ENCODE measurements at places on chromosomes 2 and 18.

DNA sequence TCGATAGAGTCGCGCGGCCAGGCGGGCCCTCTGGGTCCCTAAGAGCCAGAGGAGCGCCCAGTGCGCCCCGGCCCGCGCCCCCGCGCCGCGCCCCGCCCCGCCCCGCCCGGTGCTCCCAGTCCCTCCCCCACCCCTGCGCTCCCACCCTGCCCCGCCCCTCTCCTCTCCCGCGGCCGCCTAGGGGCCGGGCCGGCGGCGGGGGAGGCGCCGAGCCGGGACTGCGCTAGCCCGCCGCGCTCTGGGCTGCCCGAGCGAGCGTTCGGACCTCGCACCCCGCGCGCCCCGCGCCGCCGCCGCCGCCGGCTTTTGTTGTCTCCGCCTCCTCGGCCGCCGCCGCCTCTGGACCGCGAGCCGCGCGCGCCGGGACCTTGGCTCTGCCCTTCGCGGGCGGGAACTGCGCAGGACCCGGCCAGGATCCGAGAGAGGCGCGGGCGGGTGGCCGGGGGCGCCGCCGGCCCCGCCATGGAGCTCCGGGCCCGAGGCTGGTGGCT is at the start of gene GPC1:
GPC1 (plus strand) TSS at position 207 of the 491 bp plus-strand sequence; CDS start at position 463, 256 bp downstream.
- DNase-seq, result peak; percentile 78
- H3K27me3 ChIP-seq, result peaks cover 19% of the 10 kb centered on the region
- H3K27ac ChIP-seq, result no peak within 1 kb of the TSS
- no peaks in the 10 kb centered on the region for H3K36me3 ChIP-seq
- H3K4me1 ChIP-seq, result peaks cover 8% of the 10 kb centered on the region
- peak within 1 kb of the TSS; percentile 94 for H3K4me3 ChIP-seq

GRCh38 chr18:28706397-28706796 is 529.5 kb upstream of the CDH2 start:
- H3K4me3 ChIP-seq, result no peak overlapping the region
- H3K27ac ChIP-seq, result no peak overlapping the region

DNA sequence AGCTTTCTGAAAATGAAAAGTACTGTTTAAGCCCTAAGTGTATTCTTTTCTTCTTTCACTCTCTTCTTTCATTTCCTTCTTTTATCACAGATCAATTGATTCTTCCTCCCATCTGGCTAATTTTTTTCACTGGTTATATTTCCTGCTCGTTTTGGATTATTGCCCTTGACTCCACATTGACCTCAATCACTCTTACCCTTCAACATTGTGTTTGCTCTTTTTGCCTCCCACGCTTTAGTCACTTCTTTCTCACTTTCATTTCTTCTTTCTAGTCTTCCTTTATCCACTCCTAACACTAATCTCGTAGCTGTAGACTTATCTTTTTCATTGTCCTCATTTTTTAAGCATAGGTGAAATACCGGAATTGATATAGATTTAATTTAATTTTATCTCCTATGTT is 320.3 kb upstream of the VRK2 start:
- H3K4me1 ChIP-seq, result no peaks in the 10 kb centered on the region
- no peak overlapping the region for H3K4me3 ChIP-seq
- no peaks in the 10 kb centered on the region for H3K27me3 ChIP-seq
- no peaks in the 10 kb centered on the region for H3K36me3 ChIP-seq
- H3K27ac ChIP-seq, result no peak overlapping the region
- DNase-seq, result no peak

GRCh38 chr2:238131761-238132462 is 6.6 kb upstream of the KLHL30 start:
- no peaks in the 10 kb centered on the region for H3K27me3 ChIP-seq
- DNase-seq, result no peak
- no peaks in the 10 kb centered on the region for H3K36me3 ChIP-seq
- no peak overlapping the region for H3K4me3 ChIP-seq
- H3K27ac ChIP-seq, result no peak overlapping the region

DNA sequence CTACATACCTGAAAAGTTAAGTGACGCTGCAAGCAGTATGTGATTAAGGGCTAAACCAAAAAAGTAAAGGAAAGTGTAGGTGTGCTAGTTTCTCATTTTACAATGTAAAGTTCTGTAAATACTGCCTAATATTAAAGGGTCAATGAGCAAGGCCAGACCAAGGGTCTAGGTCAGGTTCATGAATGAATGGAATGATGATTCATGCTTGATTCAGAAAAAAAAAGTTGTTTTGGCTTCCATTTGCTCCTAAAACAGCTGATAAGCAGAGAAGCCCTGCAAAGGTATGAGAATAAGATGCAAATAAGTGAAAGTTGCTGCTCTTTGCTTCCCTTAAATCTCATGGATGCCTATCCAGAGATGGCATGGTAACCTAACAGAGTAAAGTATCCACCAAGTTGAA is 61.3 kb downstream of the PTRHD1 start:
- H3K4me3 ChIP-seq, result no peak overlapping the region
- no peak overlapping the region for H3K27ac ChIP-seq
- H3K36me3 ChIP-seq, result no peaks in the 10 kb centered on the region
- no peak for DNase-seq

- no peak overlapping the region for H3K4me3 ChIP-seq
- H3K36me3 ChIP-seq, result no peaks in the 10 kb centered on the region
- no peaks in the 10 kb centered on the region for H3K4me1 ChIP-seq
- no peak for DNase-seq
- no peaks in the 10 kb centered on the region for H3K27me3 ChIP-seq
Observed at GRCh38 chr2:238949710-238950345, 101.9 kb downstream of the TWIST2 start.

DNA sequence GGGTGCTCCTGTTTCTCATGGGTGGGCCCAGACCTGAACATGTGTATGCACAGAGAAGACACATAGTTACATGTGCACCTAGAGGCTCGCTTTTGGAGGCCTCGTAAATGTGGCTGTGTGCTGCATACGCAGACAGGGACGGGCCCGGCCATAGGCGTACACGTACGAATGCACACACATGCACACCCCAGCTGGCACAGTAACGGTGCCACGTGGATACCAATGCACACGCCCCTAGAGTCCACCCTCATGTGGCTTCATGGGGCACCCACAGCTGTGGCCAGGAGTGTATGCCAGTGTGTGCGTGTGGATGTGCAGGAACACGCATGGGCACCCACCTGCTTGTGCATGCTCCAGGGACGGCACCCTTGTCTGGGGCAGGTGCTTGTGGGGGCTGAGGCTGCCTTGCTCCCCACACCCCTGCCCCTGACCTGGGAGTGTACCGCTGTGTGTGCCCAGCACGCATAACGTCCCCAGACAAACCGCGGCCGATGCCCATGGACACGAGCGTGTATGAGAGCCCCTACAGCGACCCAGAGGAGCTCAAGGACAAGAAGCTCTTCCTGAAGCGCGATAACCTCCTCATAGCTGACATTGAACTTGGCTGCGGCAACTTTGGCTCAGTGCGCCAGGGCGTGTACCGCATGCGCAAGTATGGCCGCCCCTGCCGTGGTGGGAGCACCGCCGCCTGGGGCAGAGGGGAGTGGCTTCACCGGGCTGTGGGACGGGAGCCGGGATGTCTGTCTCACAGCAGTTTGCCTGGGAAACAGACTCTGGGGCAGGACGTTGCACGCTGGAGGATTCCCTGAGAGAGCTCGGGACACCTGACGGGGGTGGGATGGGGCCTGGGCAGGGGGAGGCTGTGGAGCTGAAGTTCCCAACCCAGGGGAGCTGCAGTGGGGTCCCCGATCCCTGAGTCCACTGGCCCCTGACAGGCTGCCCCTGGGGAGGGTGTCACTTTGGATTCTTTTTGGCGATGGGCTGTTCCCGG is 21.0 kb downstream of the ZAP70 start:
- H3K27me3 ChIP-seq, result no peaks in the 10 kb centered on the region
- H3K36me3 ChIP-seq, result no peaks in the 10 kb centered on the region
- H3K27ac ChIP-seq, result no peak overlapping the region
- no peak overlapping the region for H3K4me3 ChIP-seq
- no peaks in the 10 kb centered on the region for H3K4me1 ChIP-seq

- H3K36me3 ChIP-seq, result no peaks in the 10 kb centered on the region
- peak overlapping the region; percentile 71 for H3K4me3 ChIP-seq
- H3K4me1 ChIP-seq, result peaks cover 8% of the 10 kb centered on the region
- H3K27me3 ChIP-seq, result peaks cover 36% of the 10 kb centered on the region
Observed at GRCh38 chr18:34158881-34159690, 65.6 kb downstream of the NOL4 start.

- H3K27ac ChIP-seq, result no peak overlapping the region
- no peaks in the 10 kb centered on the region for H3K36me3 ChIP-seq
- no peak for DNase-seq
- no peak overlapping the region for H3K4me3 ChIP-seq
- H3K27me3 ChIP-seq, result no peaks in the 10 kb centered on the region
- no peaks in the 10 kb centered on the region for H3K4me1 ChIP-seq
Observed at GRCh38 chr2:75592888-75593287, 32.1 kb upstream of the EVA1A start.

GRCh38 chr2:192657362-192657761 is 462.6 kb upstream of the TMEFF2 start:
- H3K4me3 ChIP-seq, result no peak overlapping the region
- peaks cover 6% of the 10 kb centered on the region for H3K4me1 ChIP-seq
- DNase-seq, result no peak
- H3K36me3 ChIP-seq, result no peaks in the 10 kb centered on the region

GRCh38 chr2:184215745-184216144 is 382.6 kb upstream of the ZNF804A start:
- H3K36me3 ChIP-seq, result no peaks in the 10 kb centered on the region
- H3K4me1 ChIP-seq, result no peaks in the 10 kb centered on the region
- no peak overlapping the region for H3K4me3 ChIP-seq
- no peaks in the 10 kb centered on the region for H3K27me3 ChIP-seq
- no peak overlapping the region for H3K27ac ChIP-seq

GRCh38 chr2:43224571-43225092 is 1.8 kb downstream of the ZFP36L2 start:
- DNase-seq, result peak; percentile 51
- H3K4me1 ChIP-seq, result peaks cover 50% of the 10 kb centered on the region
- H3K36me3 ChIP-seq, result peaks cover 15% of the 10 kb centered on the region
- H3K27ac ChIP-seq, result no peak overlapping the region
- H3K27me3 ChIP-seq, result no peaks in the 10 kb centered on the region

- peaks cover 5% of the 10 kb centered on the region for H3K4me1 ChIP-seq
- no peak overlapping the region for H3K27ac ChIP-seq
- H3K27me3 ChIP-seq, result peaks cover 27% of the 10 kb centered on the region
- H3K36me3 ChIP-seq, result no peaks in the 10 kb centered on the region
Observed at GRCh38 chr18:23684515-23685197, 4.6 kb upstream of the LAMA3 start.

DNA sequence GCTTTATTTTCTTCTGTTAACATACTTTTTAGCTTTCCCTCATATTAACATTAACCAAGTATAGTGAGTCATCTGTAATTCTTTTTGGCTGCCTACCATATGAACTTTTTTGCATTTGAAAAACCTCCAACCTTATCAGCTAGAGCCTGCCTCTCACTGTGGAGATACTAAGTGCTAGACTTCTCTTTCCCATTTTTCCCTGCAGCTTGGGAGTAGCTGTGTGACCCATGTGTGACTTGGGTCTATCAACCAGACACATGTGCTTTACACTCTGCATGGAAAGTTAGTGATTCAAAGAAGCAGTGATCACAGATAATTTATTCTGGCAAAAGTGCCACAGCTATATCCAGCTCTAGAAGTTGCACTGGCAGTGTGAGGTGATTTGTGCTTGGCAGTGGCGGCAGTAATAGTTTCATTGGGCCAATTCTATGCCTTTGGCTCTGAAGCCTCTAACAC is 36.3 kb downstream of the PREPL start:
- no peaks in the 10 kb centered on the region for H3K4me1 ChIP-seq
- no peak overlapping the region for H3K27ac ChIP-seq
- no peak overlapping the region for H3K4me3 ChIP-seq

DNA sequence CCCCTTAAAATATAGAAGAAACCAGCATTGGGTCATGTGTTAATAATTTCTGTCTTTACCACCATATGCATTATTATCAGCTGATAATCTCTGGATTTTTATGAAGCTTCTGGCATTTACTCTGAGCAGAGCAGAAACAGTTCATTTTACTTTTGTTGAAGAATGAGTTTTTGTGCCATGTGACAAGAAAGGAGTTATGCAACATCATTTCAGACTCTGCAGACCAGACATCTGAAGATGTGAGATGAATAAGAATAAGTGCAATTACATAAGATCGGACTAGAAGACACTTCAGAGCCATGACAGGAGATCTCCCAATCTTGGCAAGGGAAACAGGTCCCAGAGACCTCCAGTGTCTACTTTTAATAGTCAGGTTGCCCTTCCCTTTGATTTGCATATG is 869.4 kb upstream of the VRK2 start:
- H3K4me1 ChIP-seq, result peaks cover under 1% of the 10 kb centered on the region
- no peak overlapping the region for H3K4me3 ChIP-seq
- H3K27me3 ChIP-seq, result no peaks in the 10 kb centered on the region
- DNase-seq, result no peak
- H3K27ac ChIP-seq, result no peak overlapping the region

DNA sequence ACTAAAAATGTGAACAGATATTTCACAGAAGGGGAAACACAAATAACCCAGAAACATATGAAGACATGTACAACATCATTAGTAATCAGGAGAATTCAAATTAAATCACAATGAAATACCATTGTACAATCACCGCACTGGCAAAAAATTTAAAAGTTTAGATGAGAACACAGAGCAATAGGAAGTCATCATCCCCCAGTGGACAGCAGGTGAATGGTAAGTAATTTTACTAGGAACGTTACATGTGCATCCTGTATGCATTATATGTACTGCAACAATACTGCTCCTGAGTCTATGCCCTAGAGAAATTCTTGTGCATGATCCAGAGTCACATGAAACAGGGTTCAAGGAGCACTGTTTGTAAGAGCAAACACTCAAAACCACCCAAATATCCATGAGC is 713.8 kb downstream of the NRXN1 start:
- H3K36me3 ChIP-seq, result no peaks in the 10 kb centered on the region
- H3K4me1 ChIP-seq, result peaks cover 15% of the 10 kb centered on the region
- no peaks in the 10 kb centered on the region for H3K27me3 ChIP-seq
- no peak overlapping the region for H3K27ac ChIP-seq
- no peak for DNase-seq

DNA sequence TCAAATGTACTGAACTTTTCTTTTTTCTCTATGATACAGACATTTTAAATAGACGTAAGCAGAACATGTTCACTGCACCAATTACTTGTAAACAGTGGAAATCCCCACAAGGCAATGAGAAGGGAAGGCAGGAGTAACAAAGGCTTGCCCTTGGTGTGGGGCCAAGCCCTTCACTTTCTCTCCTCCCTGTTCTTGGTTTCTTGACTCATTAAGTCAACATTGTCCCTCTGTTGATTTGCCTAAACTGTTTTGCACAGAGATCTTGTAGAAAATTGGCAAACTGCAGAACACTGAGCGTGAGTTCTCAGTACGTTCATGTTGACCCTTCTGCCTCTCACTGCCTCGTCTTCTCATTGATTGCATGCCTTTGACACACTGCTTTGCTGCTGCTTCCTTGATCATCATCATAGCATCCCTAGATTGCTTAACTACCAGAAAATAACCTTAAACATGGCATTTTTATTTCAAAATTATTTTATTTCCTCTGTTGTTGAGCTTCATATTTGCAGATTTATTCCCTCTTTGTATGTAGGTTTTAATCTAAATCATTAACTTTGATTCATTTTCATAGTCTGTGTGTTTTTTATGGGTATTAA is 257.7 kb downstream of the PTGR3 start:
- no peaks in the 10 kb centered on the region for H3K36me3 ChIP-seq
- peaks cover 44% of the 10 kb centered on the region for H3K4me1 ChIP-seq
- H3K27ac ChIP-seq, result no peak overlapping the region
- no peaks in the 10 kb centered on the region for H3K27me3 ChIP-seq

Data from GM23338 (cell line).